IgD-negative memory B cell (primary cell): ENCODE measurements at places on chromosomes 12 and 14. TPM values are rescaled to one million over a fixed set of nuclear protein-coding genes. Genes with fewer than 3 reads are reported as not detected.

SOCS4 gene
- 2.2 TPM for polyA plus RNA-seq

TESPA1 gene
- polyA plus RNA-seq = 18.7 TPM

KRT85 gene
- not detected for polyA plus RNA-seq

CLEC4C gene
- polyA plus RNA-seq = 1.3 TPM

KLRB1 gene
- polyA plus RNA-seq = 5.7 TPM

PLEKHH1 gene
- not detected for polyA plus RNA-seq

DHRS2 gene
- polyA plus RNA-seq = not detected

LRIG3 gene
- polyA plus RNA-seq = not detected
